ENCODE measurements at places on chromosomes 6 and 20.

- no peak for DNase-seq
Observed at GRCh38 chr6:107511511-107511993, 21.6 kb downstream of the SOBP start.

DNA sequence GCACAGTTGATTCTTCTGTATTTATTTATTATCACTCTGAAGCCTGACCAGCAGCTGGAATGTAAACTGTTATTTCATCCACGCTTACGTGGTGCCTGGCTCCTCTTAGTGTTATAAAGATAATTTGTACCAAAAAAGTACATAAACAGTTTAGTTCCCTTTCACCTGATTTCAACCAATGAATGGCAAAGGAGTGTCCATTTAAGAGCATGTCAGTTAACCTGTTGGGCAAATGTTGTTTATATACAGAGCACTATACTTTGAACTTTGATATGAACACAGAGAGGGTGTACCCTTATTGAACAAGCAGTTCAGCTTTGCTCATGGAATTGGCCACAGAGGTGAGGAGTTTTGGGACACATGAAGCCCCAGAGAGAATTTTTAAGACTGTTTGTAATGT, 7.2 kb upstream of the CTCFL start:
- DNase-seq, result no peak

DNA sequence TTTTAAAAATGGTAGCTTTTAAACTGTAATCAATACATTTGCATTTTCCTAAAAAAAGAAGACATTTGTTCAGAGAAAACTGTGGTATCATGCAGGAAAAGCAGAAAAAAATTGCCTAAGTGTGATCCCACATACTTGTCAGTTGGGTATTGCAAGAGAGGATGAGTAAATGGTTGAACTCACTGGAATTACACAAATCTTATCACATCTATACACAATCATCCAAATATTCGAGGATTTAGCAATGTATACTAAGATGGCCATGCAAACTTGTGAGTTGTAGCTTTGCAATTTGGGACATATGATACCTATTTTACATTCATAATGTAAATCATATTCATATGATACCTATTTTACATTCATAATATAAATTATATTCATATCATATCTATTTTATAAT, 58.2 kb upstream of the GJE1 start:
- DNase-seq, result no peak

- DNase-seq, result no peak
Observed at GRCh38 chr6:105681061-105681460, 278.2 kb upstream of the PREP start.

- DNase-seq, result no peak
Observed at GRCh38 chr6:52995913-52996645, 995 bp upstream of the GSTA4 start.

GRCh38 chr20:9054176-9054575, 14.7 kb upstream of the PLCB4 start:
- DNase-seq, result no peak
